ENCODE measurements at places on chromosomes 13 and 19.

GRCh38 chr19:1469255-1470054, 9.6 kb downstream of the C19orf25 start:
- peak; percentile 57 for DNase-seq

- DNase-seq: no peak
Measured at GRCh38 chr13:98761126-98761985, 8.9 kb upstream of the SLC15A1 start.

DNA sequence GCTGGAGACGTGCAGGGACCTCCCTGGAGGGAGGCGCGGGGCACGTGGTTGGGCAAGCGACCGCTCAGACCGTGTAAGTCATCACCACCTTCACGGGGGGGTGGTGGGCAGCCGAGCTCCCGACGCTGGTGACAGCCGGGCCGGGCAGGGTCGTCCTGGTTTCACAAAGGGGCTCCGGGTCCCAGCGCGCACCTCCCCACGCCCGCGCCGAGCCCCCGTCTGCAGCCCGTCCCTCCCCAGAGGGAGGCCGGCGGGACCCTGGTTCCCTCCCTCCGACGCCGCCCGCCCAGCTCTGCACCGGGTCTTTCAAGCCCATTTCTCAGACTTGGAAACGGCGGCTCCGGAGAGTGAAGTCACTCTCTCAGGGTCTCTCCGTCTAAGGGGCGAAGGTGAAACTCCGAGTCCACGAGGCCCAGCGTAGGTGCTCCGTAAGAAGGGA, 729 bp upstream of the ARID3A start:
- DNase-seq: peak; percentile 77

- DNase-seq: no peak
Measured at GRCh38 chr13:62292714-62293480, 877.2 kb upstream of the PCDH20 start.

GRCh38 chr19:8373867-8374813, 10.2 kb downstream of the ANGPTL4 start:
- no peak for DNase-seq

GRCh38 chr13:40589285-40590109, 76.9 kb downstream of the FOXO1 start:
- no peak for DNase-seq

- no peak for DNase-seq
Measured at GRCh38 chr13:64453831-64454230, 2776.3 kb downstream of the PCDH9 start.

Measured in stimulated activated CD4-positive, alpha-beta T cell treated with anti-CD3 and anti-CD28 coated beads, Interleukin-15, amount 100 ng/mL, for 24 hours (primary cell).